Activated gamma-delta T cell treated with Interleukin-2 at 50 U/mL for 16 hours (primary cell): ENCODE measurements at places on chromosomes 12 and 14.

DNA sequence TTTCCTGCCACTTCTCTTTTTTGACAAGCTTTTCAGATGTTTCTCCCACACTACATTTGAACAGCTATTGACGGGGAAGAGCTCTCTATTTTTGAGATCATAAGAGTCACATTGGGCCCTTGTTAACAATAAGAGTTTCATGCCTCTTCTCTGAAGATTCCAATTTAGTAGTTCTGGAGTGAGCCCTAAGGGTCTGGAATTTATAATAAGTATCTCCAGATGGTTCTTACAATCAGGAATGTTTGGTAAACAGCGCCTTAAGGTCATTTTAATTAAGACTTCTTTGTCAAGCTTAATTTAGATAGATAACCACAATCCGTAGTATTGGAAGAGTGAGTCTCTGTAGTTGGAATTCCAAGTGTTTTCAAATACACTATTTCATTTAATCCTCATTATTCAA, 60.6 kb upstream of the HECTD1 start:
- DNase-seq, result no peak

DNA sequence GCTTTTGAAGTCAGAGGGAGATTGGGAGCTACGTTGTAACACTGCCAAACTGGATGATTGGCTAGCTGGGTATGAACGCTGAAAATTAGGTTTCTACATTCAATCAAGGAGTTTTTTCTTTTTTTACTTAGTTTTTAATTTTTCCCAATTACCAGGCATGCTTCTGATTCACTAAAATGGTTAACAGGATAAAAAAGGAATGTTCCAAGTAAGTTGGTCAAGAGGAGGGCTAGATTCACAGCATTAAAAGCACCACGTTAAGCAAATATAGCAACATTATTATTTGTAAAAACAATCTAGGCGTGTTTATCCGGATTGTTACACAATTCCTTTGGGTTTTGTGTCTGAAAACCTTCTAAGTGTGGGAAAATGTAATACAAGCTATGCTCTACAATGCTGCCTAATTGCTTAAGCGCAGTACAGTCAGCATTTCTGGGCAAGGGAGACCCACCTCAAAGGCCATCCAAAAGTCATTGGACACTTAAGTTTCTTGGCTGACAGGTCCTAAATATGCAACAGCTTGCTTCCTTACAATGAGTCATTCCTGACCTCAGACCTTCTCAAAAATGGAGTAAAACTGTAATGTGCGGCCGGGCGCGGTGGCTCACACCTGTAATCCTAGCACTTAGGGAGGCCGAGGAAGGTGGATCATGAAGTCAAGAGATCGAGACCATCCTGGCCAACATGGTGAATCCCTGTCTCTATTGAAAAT, 1.2 kb downstream of the RPLP0 start:
- no peak for DNase-seq

- DNase-seq, result no peak
Measured at GRCh38 chr12:88677464-88677863, 97.2 kb upstream of the KITLG start.

GRCh38 chr12:126353604-126354003, 1288.4 kb downstream of the AACS start:
- DNase-seq, result no peak

- DNase-seq, result no peak
Measured at GRCh38 chr12:572532-572899, 90.7 kb downstream of the NINJ2 start.

DNA sequence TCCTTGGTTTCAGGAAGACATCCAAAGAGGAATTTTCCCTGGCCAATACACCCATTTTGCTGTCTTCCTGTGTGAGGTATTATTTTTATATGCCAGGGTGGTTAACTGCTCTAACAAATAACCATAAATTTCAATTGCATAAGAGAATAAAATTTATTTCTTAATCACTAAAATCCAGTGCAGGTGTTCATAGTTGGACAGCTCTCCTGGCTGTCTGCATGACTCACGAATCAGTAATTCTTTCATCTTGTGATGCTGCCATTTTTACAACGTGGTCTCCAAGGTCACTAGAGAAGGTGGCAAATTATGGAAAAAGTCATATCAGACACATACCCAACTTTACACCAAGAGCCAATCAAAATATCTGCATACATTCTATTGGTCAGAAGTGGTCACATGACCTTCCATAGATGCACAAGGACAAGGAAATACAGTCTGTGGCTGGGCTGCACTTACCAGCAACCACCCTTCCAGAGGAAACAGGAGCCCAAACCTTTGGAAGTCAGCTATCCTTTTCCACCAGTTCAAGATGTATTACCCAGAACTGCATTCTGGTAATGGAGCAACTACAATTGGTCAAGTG, 193.5 kb upstream of the PLEKHG7 start:
- DNase-seq, result no peak

- DNase-seq, result no peak
Measured at GRCh38 chr12:56616244-56616643, 13.9 kb downstream of the BAZ2A start.

DNA sequence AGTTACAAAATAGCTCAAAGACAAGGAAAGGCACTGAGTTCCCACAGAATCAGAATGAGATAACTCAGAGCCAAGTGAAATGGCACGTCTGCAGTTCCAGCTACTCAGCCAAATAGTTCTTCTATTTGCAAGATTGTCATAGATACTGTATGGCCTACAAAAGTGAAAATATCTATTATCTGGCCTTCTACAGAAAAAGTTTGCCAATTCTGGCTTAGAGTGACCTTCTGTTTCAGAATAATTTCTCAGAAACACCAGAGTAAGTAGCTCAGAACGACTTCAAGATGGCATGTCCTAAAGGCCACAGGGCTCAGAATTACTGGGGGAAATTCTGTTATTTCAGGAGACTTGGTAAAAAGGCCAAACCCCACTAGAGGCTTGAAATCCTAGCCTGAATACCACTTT, 10.7 kb upstream of the RTRAF start:
- no peak for DNase-seq

GRCh38 chr14:21037156-21037555, 2.5 kb upstream of the RNASE13 start:
- no peak for DNase-seq

- no peak for DNase-seq
Measured at GRCh38 chr12:129701631-129702101, 202.2 kb downstream of the TMEM132D start.

GRCh38 chr12:65355461-65355860, 77.0 kb downstream of the MSRB3 start:
- no peak for DNase-seq

- DNase-seq, result no peak
Measured at GRCh38 chr14:91919814-91920213, 27.7 kb downstream of the FBLN5 start.
